ENCODE measurements at places on chromosomes 16 and 17.
A peak's percentile ranks its signal among the peaks of the same experiment; 100 is the strongest.

GRCh38 chr17:75959051-75959838, 18.4 kb upstream of the FBF1 start:
- no peaks in the 10 kb centered on the region for H3K27me3 ChIP-seq
- H3K4me1 ChIP-seq, result no peaks in the 10 kb centered on the region
- no peak overlapping the region for H3K27ac ChIP-seq
- peaks cover 29% of the 10 kb centered on the region for H3K36me3 ChIP-seq
- no peak for DNase-seq
- H3K4me3 ChIP-seq, result no peak overlapping the region

DNA sequence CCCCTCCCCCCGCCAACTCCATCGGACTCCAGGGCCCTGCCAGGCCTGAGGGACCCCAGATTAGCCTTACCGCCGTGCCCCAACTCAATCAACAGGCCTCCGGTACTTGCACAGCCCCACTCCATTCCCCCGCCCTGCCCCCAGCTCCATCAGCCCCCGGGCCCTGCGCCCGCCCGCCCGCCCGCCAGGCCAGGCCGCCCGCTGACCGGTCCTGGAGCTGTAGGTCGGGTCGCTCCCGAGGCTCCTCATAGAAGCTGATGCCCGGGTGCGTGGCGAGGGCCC, 308 bp downstream of the GTF3C1 start:
- H3K27me3 ChIP-seq, result no peaks in the 10 kb centered on the region
- H3K27ac ChIP-seq, result peak overlapping the region; percentile 76
- no peak for DNase-seq
- peaks cover 9% of the 10 kb centered on the region for H3K36me3 ChIP-seq
- peaks cover 21% of the 10 kb centered on the region for H3K4me1 ChIP-seq

- peaks cover 5% of the 10 kb centered on the region for H3K36me3 ChIP-seq
- no peak for DNase-seq
- H3K4me3 ChIP-seq, result peak overlapping the region; percentile 76
- H3K27ac ChIP-seq, result peak overlapping the region; percentile 22
Measured at GRCh38 chr17:7932483-7932891, 481 bp downstream of the CNTROB start.

DNA sequence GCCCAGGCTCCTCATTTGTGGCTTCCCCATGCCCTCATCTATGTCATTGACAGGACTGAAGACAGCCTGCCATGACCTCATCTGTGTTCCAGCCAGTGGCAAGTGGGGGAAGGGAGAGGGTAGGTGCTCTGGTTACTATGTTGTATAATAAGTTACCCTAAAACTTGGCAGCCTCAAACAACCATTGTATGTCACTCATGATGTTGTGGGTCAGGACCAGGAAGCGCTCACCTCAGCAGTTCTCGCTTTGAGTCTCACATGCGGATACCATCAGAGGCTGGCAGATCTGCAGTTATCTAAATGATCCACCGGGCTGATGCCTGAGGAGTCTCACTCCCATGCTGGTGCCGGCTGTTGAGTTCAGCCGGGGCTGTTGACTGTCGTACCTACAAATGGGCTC, 89.0 kb upstream of the TMEM97 start:
- no peak for DNase-seq
- no peaks in the 10 kb centered on the region for H3K4me1 ChIP-seq
- H3K4me3 ChIP-seq, result no peak overlapping the region
- peaks cover 6% of the 10 kb centered on the region for H3K27me3 ChIP-seq

GRCh38 chr17:79065105-79065670, 9.4 kb upstream of the ENGASE start:
- no peaks in the 10 kb centered on the region for H3K27me3 ChIP-seq
- no peak overlapping the region for H3K4me3 ChIP-seq
- H3K36me3 ChIP-seq, result no peaks in the 10 kb centered on the region
- no peak overlapping the region for H3K27ac ChIP-seq

- no peaks in the 10 kb centered on the region for H3K4me1 ChIP-seq
- H3K36me3 ChIP-seq, result no peaks in the 10 kb centered on the region
- H3K4me3 ChIP-seq, result no peak overlapping the region
- H3K27ac ChIP-seq, result no peak overlapping the region
Measured at GRCh38 chr17:62907961-62908360, 58.1 kb upstream of the TANC2 start.

DNA sequence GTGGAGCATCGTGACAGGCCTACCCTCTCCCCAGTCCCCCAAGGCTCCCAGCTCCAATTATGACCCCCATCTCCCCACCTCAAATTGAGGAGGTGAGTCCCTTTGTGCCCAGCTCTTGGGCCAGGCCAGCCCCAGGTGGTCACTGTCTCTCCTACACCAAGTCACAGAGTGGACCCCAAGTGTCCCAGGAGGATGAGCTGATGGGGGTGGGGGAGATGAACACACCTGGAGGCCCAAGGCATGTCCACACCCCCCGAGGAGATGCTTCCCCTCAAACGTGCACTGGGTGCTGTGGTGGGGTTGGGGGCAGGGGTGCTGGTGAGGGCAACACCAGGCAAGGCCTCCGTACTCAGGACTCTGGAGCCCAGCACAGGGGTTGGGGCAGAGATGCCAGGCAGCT, 73.2 kb downstream of the RBFOX3 start:
- H3K4me3 ChIP-seq, result no peak overlapping the region
- no peaks in the 10 kb centered on the region for H3K36me3 ChIP-seq
- H3K27me3 ChIP-seq, result no peaks in the 10 kb centered on the region
- no peaks in the 10 kb centered on the region for H3K4me1 ChIP-seq
- H3K27ac ChIP-seq, result no peak overlapping the region
- no peak for DNase-seq

DNA sequence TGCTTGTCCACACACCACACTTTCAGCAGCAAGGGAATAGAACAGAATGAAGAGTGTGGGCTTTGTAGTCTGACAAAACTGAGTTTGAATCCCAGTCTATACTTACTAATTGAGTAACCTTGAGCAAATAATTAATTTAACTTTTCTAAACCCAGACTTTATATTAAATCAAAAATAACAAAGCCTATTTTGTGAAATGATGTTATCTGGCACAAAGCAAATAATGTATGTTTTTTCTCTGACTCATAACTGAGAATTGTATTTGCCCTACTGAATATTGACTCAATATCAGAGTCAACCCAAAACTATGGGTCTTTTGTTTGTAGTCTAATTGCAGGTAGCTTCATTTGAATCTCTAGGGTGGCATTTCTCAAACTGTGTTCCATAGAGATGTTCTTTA, 77.9 kb upstream of the TANC2 start:
- H3K36me3 ChIP-seq, result no peaks in the 10 kb centered on the region
- H3K4me1 ChIP-seq, result no peaks in the 10 kb centered on the region
- H3K27ac ChIP-seq, result no peak overlapping the region
- H3K27me3 ChIP-seq, result no peaks in the 10 kb centered on the region

- H3K4me1 ChIP-seq, result peaks cover 17% of the 10 kb centered on the region
- DNase-seq, result peak; percentile 88
- no peaks in the 10 kb centered on the region for H3K27me3 ChIP-seq
- H3K27ac ChIP-seq, result peak overlapping the region; percentile 98
- H3K36me3 ChIP-seq, result no peaks in the 10 kb centered on the region
Measured at GRCh38 chr16:81006211-81006812, 373 bp downstream of the CMC2 start.

DNA sequence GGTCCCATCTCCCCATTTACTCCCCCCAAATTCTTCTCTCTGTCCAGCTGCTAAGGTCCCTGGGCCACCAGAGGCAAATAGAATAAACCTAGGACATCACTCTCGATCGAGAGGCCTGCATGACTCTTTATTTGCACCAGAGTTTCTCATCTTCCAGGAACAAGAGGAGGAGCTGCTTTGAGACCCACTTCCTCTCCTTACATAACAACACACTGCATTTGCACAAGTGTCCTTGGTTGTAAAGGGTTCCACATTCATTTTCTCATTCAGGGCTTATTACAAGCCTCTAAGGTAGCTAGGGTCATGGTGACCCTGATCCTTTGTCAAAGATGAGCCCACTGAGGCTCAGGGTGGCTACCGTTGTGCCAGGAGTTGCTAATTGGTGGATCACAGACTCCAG, 38.1 kb upstream of the RHOT1 start:
- H3K27ac ChIP-seq, result no peak overlapping the region
- H3K4me1 ChIP-seq, result no peaks in the 10 kb centered on the region
- no peak overlapping the region for H3K4me3 ChIP-seq
- no peak for DNase-seq
- H3K36me3 ChIP-seq, result no peaks in the 10 kb centered on the region
- no peaks in the 10 kb centered on the region for H3K27me3 ChIP-seq

DNA sequence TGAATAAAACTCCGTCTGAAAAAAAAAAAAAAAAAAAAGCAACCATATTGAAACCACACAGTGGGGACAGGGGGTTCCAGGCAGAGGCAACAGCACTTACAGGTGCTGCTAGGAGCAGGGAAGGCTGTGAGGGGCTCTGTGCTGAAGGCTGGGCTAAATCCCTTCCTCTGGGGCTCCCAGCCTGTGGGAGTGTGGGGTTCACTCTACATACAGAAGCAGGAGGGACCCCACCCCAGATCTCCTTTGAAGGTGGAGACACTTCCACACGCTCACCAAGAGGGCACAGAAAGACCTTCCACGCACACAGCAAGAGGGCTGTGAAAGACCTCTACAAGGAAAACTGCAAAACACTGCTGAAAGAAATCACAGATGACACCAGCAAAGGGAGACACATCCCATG, 53.9 kb downstream of the USP22 start:
- H3K27ac ChIP-seq, result no peak overlapping the region
- H3K27me3 ChIP-seq, result no peaks in the 10 kb centered on the region
- H3K4me1 ChIP-seq, result no peaks in the 10 kb centered on the region
- DNase-seq, result no peak
- H3K36me3 ChIP-seq, result no peaks in the 10 kb centered on the region

GRCh38 chr17:64658931-64659330, 3.2 kb downstream of the SMURF2 start:
- no peaks in the 10 kb centered on the region for H3K36me3 ChIP-seq
- no peak for DNase-seq
- H3K4me3 ChIP-seq, result no peak overlapping the region
- no peaks in the 10 kb centered on the region for H3K27me3 ChIP-seq
- no peak overlapping the region for H3K27ac ChIP-seq
- H3K4me1 ChIP-seq, result no peaks in the 10 kb centered on the region

- H3K27me3 ChIP-seq, result no peaks in the 10 kb centered on the region
- H3K27ac ChIP-seq, result peak overlapping the region; percentile 94
- H3K4me1 ChIP-seq, result peaks cover 18% of the 10 kb centered on the region
- H3K4me3 ChIP-seq, result peak overlapping the region; percentile 64
- no peak for DNase-seq
Measured at GRCh38 chr16:29806641-29807425, 504 bp downstream of the MAZ start.

- no peaks in the 10 kb centered on the region for H3K27me3 ChIP-seq
- no peak overlapping the region for H3K27ac ChIP-seq
- no peaks in the 10 kb centered on the region for H3K36me3 ChIP-seq
Measured at GRCh38 chr17:55175788-55176427, 88.9 kb upstream of the HLF start.

GRCh38 chr16:57137043-57137442, 44.7 kb downstream of the CPNE2 start:
- no peak overlapping the region for H3K27ac ChIP-seq
- H3K36me3 ChIP-seq, result no peaks in the 10 kb centered on the region
- H3K27me3 ChIP-seq, result no peaks in the 10 kb centered on the region
- DNase-seq, result no peak
- H3K4me1 ChIP-seq, result no peaks in the 10 kb centered on the region
- no peak overlapping the region for H3K4me3 ChIP-seq

GRCh38 chr16:85187447-85187846, 75.2 kb upstream of the CIBAR2 start:
- peak overlapping the region; percentile 32 for H3K27ac ChIP-seq
- DNase-seq, result no peak
- H3K4me3 ChIP-seq, result no peak overlapping the region
- H3K27me3 ChIP-seq, result no peaks in the 10 kb centered on the region
- H3K4me1 ChIP-seq, result no peaks in the 10 kb centered on the region

GRCh38 chr17:38981636-38982035, 14.4 kb upstream of the FBXO47 start:
- DNase-seq, result no peak
- H3K4me3 ChIP-seq, result no peak overlapping the region
- H3K4me1 ChIP-seq, result peaks cover 5% of the 10 kb centered on the region

DNA sequence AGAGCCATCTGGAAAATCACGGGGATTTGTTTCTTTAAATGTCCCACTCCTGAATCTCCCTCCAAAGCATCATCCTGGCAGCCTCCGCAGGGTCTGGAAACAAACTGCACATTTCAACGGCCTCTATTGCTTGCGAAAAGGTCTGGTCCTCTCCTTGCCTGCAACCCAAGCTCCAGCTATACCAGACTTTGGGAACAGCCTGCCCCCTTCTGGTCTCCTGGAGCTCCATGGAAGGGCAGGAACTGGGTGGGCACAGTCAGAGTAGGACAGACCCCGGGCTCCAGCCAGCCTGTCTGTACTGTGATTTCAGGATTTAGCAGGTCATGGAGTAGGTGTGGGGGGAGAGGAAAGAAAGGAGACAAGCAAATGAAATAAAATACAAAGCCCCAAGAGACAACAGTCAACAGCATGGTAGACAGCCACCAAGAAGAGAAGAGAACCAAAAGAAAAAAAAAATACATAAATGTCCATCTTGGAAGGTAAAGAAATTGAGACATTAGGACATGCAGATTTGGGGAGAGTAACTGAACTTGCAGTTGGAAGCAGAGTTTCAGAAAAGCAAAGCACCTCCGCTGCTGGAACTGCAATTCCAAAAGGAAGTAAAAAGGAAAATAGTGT, 2.7 kb downstream of the XYLT1 start:
- no peaks in the 10 kb centered on the region for H3K27me3 ChIP-seq
- no peaks in the 10 kb centered on the region for H3K36me3 ChIP-seq
- H3K27ac ChIP-seq, result no peak overlapping the region

DNA sequence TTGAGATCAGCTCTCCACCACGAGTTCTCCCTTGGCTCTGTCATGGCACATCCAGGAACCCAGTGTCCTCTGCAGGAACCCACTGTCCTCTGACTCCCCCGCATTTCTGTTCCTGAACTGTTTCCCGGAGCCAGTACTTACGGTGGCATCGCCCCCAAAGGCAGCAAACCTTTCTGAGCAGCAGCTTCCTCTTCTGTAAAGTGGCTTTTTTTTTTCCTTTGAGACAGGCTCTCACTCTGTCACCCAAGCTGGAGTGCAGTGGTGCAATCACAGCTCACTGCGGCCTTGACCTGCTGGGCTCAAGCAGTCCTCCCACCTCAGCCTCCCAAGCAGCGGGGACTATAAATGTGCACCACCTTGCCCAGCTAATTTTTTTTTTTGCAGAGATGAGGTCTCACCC, 32.2 kb downstream of the NAGPA start:
- no peak overlapping the region for H3K4me3 ChIP-seq
- H3K4me1 ChIP-seq, result no peaks in the 10 kb centered on the region
- H3K27me3 ChIP-seq, result no peaks in the 10 kb centered on the region
- DNase-seq, result no peak

- H3K4me1 ChIP-seq, result no peaks in the 10 kb centered on the region
- H3K36me3 ChIP-seq, result no peaks in the 10 kb centered on the region
- H3K27me3 ChIP-seq, result no peaks in the 10 kb centered on the region
- no peak overlapping the region for H3K27ac ChIP-seq
- no peak overlapping the region for H3K4me3 ChIP-seq
Measured at GRCh38 chr17:52419229-52419641, 260.7 kb upstream of the CA10 start.

All from ascending aorta (tissue), 2 donors.